ENCODE measurements at places on chromosomes 6 and 20.

DNA sequence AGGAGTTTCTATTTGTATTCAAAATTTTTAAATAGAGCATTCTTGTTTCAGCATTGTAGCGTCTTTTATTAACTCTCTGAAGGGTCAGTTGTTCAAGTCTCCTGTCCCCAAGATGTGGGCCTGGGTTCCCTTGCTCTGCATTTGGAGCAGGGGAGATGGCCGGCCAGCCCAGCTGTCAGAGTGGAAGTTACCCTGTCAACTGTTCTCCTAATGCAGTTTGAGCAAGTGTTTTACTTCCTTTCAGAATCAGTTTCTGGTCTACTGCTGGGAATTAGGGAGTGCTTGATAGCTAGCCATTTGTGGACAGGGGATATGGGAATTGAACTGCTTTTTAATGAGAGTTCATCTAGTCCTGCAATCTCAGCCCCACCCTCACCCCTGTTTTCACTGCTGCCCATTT lies 116.6 kb downstream of the QKI start:
- DNase-seq: no peak

- no peak for DNase-seq
These were observed 832.3 kb downstream of the C6orf118 start for GRCh38 chr6:164477101-164477500.

- DNase-seq: no peak
These were observed 30.1 kb upstream of the CSNK2A1 start for GRCh38 chr20:573414-574296.

DNA sequence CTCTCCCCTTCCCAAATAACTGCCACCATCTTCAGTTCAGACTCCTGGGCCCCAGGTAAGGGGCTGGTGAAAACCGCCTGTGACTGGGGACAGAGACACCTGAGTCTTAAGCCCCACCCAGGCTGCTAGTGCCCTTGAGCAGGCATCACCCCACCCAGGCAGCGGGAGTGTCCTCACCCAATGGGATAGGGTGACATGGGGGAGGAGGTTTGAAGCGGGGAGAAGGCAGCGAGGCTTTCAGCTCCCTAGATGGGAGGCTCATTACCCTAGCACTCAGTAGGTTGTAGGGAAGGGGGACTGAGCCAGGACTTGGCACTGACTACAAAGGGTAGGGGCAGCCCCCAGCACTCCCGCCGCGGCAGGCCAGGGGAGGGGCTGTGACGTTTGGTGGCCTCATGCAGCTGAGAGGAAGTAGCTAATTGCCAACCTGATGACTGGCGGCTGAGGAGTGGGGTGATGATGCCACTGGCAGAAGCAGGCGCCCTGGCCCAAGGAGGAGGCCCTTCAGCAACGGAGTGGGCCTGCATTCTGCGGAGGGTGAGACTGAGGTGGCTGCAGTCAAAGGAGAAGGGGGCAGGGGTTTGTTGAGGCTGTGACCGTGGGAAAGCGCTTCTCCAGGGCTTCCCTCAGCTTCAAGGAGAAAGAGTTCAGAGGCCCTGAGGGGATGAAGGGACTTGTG lies 126.9 kb downstream of the MRPL14 start:
- peak; percentile 48 for DNase-seq

- DNase-seq: no peak
These were observed 35.2 kb downstream of the PHACTR1 start for GRCh38 chr6:12751694-12752325.

DNA sequence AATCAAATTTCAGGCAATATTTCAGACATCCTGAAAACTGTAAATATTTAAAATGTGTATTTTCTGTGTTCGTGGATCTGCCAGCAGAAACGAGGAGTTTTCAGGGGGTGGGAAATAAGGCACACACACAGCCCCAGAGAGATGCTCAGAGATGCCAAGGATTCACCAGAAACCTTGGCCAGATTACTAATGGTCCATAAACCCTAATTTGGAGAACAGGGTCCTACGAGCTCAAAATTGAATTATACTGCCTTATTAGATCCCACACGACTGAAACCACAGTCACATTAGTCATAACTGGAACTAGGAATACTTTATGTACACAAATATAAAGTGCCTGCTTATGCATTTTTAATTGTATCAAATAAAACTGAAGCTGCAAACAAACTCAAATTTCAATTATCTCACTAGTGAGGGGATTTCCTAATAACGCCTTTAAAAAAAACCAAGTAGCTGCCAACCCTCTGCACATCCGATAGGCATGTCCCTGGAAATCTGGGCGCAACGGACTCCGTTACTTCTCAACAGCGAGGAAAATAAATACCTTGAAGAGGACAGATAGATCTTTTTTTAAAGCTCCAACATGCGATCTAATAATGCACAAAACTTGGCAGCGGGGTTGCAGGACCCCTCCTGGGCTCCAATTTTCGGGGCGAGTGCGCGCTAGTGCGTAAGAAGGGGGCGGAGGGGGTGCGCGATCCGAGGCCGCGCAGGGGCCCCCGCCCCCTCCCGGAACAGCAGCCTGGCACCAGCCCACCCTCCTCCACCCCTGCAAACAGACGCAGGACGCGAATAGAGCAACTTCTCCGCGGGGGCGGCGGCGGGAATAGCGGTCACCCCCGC lies 897 bp downstream of the CHD6 start:
- peak; percentile 51 for DNase-seq

- no peak for DNase-seq
These were observed at the start of gene SPTLC3 for GRCh38 chr20:13008761-13009681. TSS of gene SPTLC3 (plus strand) at chr20:13008972. CDS start at chr20:13009268, 296 bp downstream.

DNA sequence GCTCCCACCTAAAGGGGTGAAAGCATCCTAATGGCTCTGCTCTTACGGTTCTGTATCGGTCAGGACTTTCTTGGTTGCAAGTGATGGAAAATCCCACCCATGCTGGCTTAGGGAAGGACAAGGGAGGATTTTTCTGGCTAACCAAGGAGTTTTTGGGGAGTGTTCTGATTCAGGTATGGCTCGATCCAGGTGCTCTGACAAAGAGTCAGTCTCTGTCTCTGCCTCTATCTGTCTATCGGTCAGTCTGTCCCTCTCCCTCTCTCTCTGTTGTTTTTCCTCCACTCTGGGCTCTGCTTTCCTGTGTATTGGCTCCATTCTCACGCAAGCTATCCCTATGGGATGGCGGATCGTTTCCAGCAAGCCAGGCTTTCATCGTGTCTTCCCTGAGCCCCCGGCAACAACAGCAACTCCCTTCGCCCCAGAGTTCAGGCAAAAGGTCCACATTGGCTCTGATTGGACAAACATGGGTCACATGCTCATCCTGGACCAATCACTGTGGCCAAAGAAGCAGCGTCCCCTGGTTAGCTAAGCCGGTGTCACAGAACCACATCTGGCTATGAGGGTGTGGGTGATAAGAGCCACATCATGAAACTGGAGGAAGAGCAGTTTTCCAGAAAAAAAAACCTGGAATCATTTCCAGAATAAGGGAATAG lies 160.3 kb downstream of the BMP7 start:
- DNase-seq: no peak

DNA sequence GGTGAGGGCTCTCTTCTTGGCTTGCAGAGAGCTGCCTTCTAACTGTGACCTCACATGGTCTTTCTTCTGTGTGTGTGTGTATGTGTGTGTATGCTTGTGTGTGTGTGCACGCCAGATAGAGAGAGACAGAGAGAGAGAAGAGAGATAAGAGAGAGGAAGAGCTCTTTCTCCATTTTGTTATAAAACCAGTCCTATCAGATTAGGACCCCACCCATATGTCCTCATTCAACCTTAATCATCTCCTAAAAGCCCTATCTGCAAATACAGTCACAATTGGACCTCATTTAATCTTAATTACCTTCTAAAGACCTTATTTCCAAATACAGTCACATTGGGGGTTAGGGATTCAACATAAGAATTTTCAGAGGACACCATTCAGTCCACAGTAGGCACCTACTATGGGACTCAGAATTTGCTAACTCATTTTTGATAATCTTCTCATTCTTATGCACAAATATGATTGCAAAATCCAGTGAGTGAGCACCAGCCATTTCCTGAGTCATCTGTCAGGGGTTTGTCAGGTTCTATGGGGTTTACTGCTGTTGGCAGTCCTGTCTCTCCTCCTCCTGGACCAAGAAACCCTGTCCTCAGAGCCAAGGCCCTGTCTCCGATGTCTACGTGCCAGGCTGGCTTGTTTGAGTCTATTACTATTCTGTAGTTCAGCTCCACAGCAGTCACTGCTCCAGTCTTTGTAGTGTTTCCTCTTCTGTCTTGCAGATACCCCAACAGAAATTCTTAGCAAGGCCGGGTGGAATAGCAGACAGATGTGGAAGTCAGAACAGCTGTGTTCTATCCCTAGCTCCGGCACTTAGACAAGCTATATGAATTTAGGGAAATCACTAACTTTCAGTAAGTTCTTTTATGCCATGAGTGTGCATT lies 59.0 kb upstream of the FAM184A start:
- DNase-seq: no peak

DNA sequence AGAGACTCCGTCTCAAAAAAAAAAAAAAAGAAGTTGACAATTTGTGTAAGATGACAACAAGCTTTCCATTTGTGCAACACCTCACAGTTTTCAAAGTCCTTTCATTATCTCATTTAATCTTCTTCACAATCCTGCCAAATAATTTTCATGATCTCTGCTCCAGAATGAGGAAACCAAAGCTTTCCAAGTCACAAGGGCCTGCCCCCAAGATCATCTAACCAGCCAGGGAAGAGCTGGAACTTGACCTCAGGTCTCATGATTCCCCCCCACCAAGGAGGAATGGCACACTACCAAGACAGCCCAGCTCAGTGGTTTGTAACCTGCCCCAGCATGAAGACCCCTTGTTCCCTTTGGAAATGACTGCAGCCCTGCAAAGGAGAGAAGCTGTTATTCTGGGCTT lies 74.0 kb upstream of the PIM1 start:
- DNase-seq: no peak

GRCh38 chr6:18962361-18962905 lies 575.3 kb downstream of the RNF144B start:
- DNase-seq: no peak

DNA sequence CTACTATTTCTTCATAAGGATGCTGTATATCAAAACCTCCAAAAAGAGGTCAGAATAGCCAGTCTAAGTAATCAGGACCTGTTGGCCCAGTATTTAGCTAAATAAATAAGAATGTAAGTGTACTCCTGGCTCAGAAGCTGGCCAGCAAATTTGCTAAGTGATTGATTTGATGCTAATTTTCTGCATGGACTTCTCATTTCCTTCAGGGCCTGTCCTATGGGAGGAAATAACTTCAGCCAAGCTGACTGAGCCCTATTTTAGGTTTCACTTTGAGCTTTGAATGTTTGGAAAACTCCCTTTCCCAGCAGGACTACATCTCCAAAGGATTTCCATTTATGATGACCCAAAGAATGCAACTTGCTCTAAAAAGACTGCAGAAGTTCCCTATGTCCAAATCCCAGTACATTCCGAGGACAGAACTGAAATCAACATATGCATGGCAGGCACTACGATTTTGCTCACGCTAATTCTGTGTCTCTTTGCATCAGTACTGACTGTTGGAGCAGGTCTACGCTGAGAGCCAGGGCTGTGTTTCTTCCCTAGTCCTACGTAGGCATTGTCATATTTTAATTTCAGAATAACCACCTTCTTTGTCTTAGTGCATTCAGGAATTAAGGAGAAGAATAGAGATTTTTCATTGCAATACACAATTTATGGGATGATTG lies 441.4 kb upstream of the PLCB4 start:
- DNase-seq: no peak

DNA sequence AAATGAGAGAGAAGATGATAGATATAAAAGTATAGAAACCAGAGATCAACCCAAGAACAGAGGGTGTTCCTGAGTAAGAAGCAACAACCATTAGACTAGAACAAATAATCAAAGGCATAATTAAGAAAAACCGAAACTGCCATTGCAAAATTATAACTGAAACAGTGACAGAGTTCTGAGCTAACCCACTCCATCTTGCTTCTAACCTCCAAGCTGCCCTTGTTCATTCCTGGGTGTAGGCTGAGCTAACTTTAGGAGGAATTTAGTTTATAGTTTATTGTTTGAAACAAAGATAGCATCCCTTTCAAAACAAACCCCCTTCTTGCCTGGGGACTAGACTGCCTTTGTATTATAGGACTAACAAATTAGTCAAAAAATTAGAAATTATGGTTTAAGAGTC lies 56.1 kb upstream of the PRND start:
- DNase-seq: no peak

DNA sequence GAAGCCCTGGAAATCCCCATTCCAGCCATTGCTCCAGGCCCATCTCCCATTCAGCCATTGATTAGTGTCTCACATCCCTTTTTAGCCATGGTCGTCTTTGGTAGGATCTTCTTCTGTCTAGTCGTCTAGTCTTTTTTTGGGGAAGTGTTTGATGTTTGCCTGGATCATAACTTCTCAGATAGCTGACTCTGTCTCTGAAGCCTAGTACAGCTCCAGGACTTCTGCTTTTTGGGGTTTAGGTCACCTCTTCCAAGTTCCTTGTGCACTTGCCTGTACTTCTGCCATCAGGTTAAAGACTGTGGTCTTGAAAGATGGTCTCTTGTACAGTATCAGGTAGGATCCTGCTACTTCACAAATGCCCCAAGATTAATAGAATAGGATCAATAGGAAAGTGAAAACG lies 553.5 kb downstream of the PKHD1 start:
- no peak for DNase-seq

DNA sequence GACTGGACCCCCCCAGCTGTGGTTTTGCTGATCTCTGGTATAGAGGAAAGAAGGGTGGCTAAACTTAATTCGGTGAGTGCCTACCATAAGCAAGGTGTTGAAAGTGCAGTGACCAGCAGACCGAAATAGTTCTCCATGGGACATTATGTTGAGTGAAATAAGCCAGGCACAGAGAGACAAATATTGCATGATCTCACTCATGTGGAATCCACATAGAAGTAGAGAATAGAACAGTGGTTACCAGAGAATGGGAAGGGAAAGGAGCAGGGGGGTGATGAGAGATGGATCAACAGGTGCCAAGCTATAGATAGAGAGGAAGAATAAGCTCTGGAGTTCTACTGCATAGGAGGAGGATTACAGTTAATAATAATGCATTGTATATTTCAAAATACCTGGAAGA lies 9.7 kb upstream of the GCNT2 start:
- DNase-seq: no peak

GRCh38 chr20:53582574-53583351 lies 10.9 kb downstream of the ZNF217 start:
- no peak for DNase-seq

DNA sequence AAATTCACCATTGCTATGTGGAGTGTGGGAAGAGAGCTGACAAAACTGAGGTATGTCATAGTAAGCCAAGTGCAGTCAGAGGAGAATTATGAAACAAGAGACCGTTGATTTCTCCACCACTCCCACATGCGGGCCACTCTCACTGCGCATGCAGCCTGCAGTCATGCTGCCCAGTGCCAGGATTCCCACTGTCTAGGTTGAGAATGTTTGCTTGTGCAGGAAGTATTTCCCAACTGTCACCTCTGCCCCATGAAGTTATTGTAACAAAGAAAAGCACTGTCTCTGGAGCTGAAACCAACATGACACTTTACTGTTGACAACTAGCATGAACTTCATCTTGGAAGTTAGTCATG lies 18.7 kb upstream of the SFT2D1 start:
- no peak for DNase-seq

- DNase-seq: no peak
These were observed 1.0 kb upstream of the CUL9 start for GRCh38 chr6:43180985-43181384.
